ENCODE measurements at places on chromosomes 2 and 18.

DNA sequence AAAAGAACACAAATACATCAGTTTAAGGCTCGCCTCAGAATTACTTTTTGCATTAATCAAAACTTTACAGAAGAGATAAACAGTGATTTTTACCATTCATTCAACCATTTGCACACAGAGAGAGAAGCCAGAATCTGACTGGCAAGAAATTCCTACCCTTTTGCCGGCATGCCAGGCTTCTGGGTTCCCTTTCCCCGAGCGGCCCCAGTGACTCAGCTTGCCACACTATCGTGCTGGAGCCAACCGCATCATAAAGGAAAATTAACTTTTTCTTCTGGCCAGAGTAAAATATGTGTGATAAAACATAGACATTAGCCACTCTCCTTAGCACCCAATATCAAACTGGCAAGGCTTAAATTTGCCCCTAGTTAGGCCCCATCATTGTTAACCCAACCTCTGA is 61.8 kb upstream of the IKZF2 start:
- DNase-seq = no peak

- no peak for DNase-seq
Observed at GRCh38 chr2:171287036-171287571, 126.4 kb upstream of the TLK1 start.

- DNase-seq = no peak
Observed at GRCh38 chr2:27730980-27731691, 40.4 kb upstream of the MRPL33 start.

GRCh38 chr2:128579825-128580224 is 261.2 kb upstream of the HS6ST1 start:
- no peak for DNase-seq

DNA sequence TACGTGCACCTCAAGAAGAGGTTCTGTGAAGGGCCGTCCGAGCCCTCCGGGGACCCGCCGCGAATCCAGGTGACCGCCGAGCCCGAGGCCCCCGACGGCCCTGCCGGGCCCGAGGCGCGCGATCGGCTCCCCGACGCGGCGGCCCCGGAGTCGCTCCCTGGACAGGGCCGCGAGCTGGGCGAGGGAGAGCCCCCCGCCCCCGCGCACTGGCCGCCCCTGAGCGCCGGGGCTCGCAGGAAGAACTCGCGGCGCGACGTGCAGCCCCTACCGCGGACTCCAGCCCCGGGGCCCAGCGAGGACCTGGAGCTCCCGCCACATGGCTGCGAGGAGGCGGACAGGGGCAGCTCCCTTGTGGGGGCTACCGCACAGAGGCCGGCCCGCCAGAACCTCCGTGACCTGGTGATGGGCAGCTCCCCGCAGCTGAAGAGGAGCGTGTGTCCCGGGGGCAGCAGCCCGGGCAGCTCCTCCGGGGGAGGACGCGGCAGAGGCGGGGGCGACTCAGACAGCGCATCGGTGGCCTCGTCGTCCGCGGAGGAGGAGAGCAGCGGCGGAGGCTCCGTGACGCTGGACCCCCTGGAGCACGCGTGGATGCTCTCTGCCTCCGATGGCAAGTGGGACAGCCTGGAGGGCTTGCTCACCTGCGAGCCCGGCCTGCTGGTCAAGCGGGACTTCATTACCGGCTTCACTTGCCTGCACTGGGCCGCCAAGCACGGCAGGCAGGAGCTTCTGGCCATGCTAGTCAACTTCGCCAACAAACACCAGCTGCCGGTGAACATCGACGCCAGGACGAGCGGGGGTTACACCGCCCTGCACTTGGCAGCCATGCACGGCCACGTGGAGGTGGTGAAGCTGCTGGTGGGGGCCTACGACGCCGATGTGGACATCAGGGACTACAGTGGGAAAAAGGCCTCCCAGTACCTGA is 812 bp downstream of the SOWAHC start:
- DNase-seq = no peak

GRCh38 chr18:36655930-36656329 is 172.9 kb downstream of the TPGS2 start:
- no peak for DNase-seq

DNA sequence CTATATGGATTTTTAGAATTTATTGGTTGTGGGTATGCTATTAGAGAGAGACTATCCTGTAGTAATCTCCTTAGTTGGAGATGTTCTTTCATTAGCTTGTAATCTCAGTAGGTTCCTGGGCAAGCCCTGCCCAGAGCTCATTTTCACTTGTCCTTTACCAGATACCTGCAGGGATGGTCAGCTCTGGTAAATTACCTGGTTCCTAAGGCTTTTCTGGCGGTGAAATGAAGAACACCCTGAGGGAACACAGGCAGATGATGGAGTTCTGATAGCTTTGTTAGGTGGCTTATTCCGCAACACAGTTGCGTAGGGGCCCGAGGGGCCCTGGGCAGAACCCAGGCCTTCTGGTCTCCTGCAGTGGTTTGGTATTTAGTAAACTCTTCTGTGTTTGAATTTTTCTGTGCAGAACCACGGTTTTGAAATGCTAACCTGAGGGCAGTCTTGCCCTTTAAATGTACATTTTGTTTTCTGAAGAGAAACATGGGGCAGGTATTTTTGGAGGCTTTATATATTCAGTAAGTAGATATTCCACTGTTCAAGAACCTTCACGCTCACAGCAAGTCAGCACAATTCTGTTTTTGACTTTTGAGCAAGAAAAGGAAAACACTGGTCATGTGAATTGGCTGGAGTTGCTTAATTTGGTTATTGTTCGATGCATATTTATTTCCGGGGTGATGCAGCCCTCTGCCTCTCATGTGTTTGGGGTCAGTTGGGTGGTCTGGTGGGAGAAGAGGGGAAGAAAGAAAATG is 22.4 kb downstream of the ZNF532 start:
- no peak for DNase-seq

DNA sequence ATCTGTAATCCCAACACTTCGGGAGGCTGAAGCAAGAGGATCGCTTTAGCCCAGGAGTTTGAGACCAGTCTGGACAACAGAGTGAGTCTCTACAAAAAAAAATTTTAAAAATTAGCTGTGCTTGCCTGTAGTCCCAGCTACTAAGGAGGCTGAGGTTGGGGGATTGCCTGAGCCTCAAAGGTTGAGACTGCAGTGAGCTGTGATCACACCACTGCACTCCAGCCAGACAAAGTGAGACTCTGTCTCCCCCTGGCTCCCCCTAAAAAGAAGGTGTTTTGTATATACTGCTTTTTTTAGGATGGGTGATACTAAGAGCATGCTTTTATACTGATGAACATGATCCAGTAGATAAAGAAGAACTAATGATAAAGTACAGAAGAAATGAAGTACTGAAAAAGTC is 145.0 kb downstream of the BAZ2B start:
- no peak for DNase-seq

DNA sequence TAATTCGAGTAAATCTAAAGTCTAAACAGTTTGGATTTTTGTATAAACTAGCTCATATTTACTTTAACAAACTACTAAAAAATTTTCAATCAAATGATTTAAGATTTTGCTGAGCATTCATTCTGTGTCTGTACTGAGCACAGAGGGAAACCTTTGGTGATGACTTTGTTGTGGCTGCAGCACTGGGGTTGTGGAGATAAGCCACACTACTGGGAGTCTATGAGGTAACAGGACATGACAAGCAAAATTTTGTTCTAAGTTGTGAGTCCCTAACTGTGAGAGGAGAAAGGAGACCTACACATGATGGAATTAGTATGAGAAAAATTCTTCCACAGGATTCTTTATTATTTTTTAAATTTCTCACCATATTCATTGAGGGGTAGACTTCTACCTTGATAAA is 933.7 kb upstream of the LRATD1 start:
- no peak for DNase-seq

- no peak for DNase-seq
Observed at GRCh38 chr2:16262526-16263178, 322.3 kb downstream of the MYCN start.
